ENCODE measurements at places on chromosomes 3 and 15.

DNA sequence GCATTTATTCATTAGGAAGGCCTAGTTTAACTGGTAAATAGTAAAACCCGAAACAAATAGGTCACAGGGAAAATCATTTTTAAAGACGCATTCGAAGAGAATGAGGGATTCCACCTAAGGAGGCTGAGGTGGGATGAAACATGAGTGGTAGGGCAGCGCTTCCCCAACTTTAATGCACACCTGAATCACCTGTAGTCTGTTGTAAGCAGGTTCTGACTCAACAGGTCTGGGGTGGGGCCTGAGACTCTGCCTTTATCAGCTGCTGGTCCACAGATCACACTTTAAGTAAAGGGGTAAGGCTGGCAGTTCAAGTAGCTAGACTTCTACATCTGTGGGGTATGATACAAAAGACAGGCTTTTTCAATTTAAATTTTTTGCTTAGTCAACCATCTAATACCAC lies 223.5 kb upstream of the UBE2E2 start:
- no peak for DNase-seq

GRCh38 chr15:66701422-66702034 lies 508 bp upstream of the SMAD6 start:
- DNase-seq, result no peak

GRCh38 chr3:147428754-147429153 lies 19.6 kb downstream of the ZIC1 start:
- DNase-seq, result no peak

DNA sequence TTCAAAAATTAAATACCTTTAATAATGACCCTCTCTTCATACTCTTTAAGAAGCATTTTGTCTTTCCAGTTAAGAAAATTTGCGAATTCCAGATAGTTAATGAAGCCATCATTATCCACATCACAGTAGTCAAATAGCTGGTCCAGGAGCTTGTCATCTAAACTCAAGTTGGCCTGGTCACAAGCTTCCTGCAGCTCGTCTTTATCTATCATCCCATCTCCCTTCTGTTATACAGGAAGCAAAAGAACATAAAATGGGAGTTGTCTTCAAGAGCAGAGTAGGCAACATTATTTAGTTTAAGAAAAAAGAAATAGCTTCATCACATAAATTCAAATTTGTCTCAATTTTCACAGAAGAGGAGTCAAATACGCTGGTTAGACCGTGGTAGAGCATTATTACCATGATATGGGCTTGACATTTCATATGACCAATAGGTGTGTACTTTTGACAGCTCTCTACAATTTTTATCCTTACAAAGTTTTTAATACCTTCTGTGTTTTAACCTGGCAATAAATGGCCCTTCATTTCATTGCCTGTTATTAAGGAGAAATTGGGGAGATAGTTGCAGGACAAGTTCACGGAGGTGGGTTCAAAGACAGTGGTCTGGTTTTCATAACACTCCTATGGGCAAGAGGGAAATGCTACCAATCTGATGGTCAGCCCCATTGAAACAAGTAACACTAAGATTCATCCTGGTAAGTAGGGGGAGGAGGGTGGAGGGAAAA lies 45.4 kb downstream of the EFHB start:
- DNase-seq, result no peak

DNA sequence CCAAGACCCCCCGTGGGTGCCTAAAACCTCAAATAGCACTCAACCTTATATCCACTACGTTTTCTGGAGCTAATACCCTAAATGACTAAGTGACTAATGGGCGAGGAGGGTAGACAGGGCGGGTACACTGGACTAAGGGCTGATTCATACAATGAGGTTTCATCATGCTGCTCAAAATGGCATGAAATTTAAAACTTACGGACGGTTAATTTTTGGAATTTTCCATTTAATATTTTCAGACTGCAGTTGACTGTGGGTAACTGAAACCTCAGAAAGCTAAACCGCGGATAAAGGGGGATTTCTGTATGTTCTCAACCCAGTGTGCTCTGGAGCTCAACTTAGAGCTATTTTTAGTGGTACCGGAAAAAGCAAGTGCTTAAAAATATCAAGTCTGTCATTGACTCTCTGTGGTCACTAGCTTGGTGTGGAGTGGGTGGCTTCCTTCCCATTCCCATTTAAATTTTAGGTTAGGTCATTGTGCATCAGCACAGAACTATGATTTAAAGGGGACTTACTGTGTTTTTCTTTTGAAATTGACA lies 72.9 kb downstream of the LRRC28 start:
- DNase-seq, result no peak
